Activated T-cell treated with anti-CD3 and anti-CD28 coated beads for 24 hours (primary cell): ENCODE measurements at places on chromosomes 11 and 22.

GRCh38 chr11:100635194-100635593 lies 51.9 kb upstream of the ARHGAP42 start:
- no peak for DNase-seq

- DNase-seq, result no peak
These were observed 535.8 kb downstream of the TBC1D22A start for GRCh38 chr22:47298017-47298785.

GRCh38 chr22:30918761-30919160 lies 49.8 kb downstream of the MORC2 start:
- DNase-seq, result no peak

DNA sequence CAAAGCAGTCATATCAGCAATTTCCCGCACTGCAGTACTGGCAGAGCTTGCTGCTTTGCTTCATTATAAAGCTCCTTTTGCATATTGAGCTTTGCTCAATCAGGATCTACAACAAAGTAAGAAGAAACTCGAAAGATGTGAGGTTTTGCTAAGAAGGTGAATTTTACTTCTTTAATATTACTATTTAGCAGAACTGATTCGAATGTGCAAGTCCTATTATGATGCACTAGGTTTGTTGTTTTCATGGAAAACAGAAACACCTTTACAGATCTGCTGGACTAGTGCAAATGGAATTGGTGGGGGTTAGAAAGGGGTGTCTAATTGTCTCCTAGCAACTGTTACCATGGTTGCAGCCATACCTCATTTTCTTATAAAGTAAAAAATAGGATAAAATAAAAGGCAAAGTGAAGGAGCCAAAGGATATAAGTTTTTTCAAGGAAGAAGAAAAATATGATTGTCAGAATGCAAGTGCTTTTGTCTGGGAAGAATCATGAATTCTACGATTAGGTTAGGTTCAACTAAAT lies 153.2 kb downstream of the MSANTD4 start:
- no peak for DNase-seq

GRCh38 chr11:122746611-122747244 lies 91.2 kb downstream of the UBASH3B start:
- DNase-seq, result no peak

DNA sequence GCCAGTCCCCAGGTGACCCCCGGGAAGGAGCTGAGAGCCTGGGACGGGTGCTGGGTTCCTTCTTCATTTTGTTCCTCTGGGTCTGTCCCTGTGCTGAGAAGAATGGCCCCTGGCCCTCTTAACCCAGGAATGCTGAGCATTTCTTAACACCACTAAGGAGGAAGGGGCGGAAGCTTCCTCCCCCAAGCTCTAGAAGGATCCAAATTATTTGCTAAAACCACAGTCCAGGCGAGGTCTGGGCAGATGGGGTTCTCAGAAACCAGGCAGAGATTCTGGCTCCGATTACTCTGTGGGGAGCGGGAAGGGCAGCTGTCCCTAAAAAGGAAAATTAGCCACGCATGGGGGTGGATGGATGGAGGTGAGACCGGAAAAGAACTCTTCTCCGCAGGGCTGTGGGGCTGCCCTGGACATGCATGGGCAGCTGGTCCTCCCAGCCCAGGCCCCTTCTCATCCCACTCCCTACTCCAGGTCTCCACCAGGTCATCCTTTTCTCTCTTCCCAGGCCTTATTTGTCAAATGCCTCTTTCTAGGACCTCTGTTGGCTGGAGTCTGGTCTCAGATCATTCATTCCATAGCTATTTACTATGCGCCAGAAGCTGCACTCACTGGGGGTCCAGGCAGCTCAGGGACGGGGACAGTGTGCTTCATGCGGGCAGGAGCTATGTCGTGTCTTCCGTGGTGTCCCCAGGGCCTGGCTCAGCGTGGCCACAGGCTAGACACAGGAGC lies 45.0 kb upstream of the MYH9 start:
- DNase-seq, result no peak
